EH (cell line): ENCODE measurements at places on chromosomes 7 and 10.

GRCh38 chr10:112296908-112297331 lies 13.7 kb downstream of the TECTB start:
- peak; percentile 46 for DNase-seq

- no peak for DNase-seq
These were observed 13.9 kb downstream of the MYO1G start for GRCh38 chr7:44964831-44965440.

DNA sequence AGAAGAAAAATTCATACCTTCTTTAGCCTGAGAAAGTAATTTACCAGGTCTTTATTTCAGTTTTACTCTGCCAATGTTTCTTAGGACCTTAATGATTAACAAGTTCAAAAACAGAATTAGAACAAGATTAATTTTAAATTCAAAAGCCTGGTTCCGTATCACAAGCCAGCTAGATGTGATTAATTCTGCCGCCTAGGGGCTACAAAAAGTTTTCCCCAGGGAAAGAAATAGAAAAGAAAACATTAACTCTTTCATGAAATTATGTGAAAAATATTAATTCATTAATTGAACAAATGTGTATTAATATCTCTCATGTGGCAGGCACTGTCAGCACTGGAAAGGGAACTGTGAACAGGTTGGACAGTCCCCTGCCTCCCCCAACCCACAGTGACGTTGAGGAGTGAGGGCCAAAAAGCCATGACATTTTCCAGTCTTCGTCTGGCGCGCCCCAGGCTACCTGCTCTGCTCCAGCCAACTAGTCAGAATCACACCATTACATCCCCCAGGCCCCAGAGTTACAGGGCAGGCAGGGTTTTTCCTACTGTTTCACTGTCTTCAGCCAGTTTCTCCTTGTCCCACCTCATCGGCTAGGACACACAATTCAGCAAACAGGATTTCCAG lies 20.1 kb downstream of the TMEM176A start:
- no peak for DNase-seq

DNA sequence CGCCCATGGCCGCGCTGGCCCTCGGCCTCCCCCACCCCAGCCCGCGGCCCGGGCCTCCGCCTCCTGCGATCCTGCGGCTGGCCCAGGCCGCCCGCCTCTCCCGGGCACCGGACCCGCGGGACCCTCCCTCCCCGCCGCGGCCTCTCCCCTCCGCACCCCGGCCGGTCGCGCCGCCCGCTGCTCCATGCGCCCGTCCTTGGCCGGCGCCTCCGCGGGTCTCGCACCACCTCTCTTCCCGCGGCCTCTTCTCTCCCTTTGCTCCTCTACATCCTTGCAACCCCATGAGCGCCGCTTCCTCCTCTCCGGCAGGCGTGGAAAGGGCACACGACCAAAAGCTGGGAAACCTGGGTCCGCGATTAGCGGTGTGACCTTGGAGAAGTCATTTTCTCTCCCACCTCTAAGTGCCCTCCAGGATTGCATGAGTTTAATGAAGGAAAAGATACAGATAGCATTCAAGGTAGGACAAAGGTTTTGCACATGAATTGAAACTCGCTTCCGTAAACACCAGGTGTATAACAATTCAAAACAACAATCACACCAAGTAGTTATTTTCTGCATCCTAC lies 448 bp upstream of the SRPK2 start:
- DNase-seq, result peak; percentile 70

GRCh38 chr7:149753375-149754233 lies 19.8 kb downstream of the ZNF467 start:
- peak; percentile 44 for DNase-seq

DNA sequence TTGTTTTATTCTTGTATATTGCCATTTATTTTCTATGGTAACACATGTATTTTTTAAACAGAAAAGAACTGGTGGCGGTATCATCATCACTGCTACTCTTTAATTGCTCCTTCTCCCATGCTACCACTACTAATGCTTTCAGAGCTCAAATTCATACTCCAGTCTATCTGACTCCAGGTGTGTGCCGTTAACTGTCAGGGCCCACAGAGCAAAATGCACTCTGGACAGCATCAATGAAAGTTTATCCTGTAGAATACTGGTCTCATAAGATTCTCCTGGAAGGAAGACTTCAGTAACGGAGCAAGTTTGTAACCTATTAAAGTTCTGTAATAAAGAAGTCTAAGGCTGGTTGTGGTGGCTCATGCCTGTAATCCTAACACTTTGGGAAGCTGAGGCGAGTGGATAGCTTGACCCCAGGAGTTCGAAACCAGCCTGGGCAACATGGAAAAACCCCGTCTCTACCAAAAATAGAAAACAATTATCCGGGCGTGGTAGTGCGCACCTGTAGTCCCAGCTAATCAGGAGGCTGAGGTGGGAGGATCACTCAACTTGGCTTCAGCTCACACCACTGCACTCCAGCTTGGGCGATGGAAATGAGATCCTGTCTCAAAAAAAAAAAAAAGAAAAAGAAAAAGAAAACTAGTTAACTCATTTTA lies 18.4 kb downstream of the ZNRF2 start:
- no peak for DNase-seq

- DNase-seq, result no peak
These were observed 49.8 kb downstream of the PODXL start for GRCh38 chr7:131506597-131506996.

GRCh38 chr7:52928591-52928990 lies 106.8 kb upstream of the POM121L12 start:
- DNase-seq, result no peak
